ENCODE measurements at places on chromosomes 11 and 22.

GRCh38 chr11:73465871-73466270 lies 89.7 kb downstream of the RELT start:
- no peak for DNase-seq

- DNase-seq: peak; percentile 16
Observed at GRCh38 chr22:31496735-31497146, 405 bp downstream of the SFI1 start.

DNA sequence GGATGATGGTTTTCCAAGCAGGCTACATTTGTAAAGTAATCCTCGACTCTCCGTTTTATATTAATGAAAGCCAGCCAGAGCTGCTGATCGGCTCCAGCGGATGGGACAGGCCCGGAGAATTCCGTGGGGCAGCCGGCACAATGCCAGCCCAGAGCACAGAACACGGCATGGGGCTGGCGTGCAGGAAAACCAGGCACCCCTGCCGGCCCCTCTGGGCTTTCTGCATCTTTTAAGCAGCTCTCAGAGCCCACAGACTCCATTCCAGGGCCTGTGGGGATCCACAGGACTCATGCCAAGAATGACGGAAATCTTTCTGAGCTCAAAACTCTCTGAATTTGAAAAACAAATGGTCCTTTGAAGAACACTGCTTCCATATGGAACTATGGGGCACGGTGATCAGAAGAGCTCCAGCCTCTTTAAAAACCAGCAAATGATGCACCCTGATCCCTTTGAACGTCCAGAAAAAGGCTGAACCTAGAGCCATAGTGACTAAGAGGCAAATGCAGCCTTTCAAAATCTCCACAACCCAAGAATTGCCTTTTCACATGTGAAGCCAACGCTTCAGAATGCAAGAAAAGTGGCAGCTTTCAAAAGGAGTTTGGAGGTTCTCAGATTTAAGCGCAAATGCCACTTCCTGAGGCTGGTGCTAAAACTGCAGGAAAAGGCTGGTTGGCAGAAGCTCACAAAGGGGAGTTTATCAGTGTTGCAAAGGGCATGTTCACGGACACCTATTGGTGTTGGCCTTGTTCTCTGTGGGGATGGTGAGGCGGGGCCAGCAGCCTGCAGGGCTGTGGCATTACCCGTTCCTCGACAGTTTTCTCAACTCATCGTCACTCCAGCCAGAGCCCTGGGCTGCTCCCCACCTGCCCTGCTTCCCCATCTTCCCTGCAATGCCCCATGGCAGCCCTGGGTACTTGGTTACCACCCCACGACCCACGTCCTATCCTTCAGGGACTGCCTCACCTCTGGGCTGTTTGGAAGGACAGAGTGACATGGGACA lies 212.5 kb downstream of the CTTN start:
- no peak for DNase-seq

GRCh38 chr11:44615913-44616791 lies 50.7 kb downstream of the CD82 start:
- no peak for DNase-seq

GRCh38 chr22:45885171-45885840 lies 91.7 kb downstream of the WNT7B start:
- DNase-seq: no peak

- DNase-seq: no peak
Observed at GRCh38 chr11:2834503-2835273, 50.9 kb downstream of the CDKN1C start.

DNA sequence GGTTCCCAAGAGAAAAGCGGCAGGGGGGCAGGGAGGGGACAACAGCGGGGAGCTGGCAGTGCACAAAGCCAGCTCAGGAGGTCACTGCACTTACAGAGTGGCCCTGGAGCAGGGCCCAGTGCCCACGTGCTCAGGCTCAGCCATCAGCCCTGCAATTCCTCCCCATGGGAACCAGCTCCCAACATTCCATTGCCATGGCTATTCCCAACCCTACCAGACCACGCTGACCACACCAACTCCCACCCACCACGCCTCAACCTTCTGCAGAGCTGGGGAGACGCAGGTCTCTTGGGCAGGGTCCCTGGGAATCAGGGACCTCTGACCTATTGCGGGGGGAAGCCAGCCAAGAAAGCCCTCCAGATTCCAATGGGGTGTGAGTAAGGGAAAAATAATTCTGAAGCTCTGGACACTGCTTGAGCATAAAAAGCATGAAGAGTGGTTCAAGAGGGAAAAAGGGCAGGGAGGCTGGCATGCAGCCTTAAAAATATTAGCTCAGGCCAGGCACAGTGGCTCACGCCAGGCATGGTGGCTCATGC lies 38.3 kb upstream of the TFIP11 start:
- no peak for DNase-seq

- DNase-seq: no peak
Observed at GRCh38 chr11:116096272-116096995, 592.2 kb upstream of the CADM1 start.

GRCh38 chr11:10898003-10898762 lies 40.3 kb upstream of the ZBED5 start:
- no peak for DNase-seq

GRCh38 chr11:126680131-126680530 lies 320.4 kb downstream of the KIRREL3 start:
- no peak for DNase-seq

DNA sequence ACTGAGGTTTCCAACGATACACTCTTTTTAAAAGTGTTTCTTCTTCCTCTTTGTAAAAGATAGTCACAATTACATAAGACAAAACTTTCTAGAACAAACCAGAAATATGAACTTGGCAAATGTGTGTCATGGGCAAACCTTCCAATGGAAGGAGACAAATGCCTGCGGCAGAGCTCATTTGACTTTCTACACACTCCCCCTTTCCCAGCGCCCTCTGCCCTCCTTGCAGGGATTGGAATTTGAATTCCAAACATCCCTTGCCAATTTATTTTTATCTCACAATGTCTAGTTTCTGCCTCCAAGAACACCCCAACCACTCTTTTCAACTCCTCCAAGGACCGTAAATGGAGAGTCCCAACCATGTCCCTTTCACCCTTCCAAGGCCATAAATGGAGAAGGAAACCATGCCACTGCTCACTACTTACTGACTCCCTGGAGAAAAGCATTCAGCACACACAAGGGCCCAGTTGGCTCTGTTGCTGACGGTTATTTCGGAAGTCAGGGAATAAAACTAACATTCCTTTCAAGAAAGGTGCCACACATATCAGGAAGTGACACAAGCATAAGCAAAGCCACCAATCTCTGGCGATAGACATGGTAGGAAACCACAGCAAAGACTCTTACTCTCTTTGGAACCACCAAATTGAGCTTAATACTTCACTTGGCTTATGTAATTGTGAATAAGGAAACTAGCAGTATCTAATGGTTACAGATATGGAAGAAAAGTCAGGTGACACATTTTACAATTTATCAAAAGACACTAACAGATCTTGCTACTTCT lies 15.0 kb upstream of the ESAM start:
- no peak for DNase-seq

DNA sequence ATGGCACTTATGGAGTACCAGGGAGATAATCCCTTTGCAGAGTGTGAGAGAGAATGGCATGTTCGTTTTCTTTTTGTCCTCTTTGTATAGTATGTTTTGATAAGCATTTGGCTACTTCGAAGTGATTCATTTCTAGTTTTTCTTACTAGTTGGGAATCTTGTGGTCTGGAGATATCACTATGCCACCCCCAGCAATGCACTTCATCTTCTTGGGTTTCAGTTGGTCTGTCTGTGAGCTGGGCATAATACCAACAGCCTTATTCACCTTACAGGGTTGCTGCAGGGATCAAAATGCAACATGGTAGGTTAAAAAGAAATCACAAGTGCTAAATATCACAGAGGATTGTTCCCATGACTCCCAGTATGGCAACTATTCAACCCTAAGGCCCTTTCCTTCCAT lies 387.8 kb upstream of the CADM1 start:
- no peak for DNase-seq

DNA sequence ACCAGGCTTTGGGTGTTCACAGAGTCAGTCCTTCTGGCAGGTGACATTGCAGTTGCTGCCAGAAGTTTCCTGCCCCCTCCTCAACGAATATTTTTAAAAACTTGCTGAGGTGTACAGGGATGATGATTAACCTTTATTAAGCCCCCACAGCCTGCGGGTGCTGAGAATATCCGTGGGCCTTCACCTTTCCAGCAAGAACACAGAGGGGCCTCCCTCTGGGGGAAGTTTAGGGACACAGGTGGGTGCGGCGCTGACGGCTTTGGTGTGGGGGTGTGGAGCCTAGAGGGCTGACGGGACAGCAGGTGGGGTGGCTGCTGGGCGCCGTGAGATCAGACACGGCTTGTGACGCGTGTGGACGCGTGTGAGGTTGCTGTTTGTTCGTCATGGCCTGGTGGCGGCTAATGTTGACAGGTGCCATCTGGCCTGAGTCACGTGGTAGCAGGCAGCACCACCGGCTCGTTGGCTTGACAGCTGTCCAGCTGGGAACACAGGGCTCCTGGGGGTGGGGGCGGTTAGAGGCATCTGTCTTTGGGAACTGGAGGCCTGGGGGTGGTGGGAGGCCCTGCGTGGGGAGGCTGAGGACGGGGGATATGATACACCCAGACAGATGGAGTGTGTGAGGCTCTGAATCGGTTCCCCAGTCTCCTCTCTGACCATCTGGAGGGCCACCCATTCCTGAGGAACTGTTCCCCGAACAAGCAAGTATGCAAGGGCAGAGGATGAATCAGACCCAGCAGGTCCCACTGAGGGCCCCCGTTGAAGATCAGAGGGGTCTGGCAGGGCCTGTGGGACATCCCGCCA lies 12.5 kb upstream of the LRRC10B start:
- no peak for DNase-seq

GRCh38 chr22:29207562-29208501 lies 2.1 kb downstream of the EMID1 start:
- no peak for DNase-seq

- DNase-seq: no peak
Observed at GRCh38 chr11:94895451-94895850, 77.9 kb downstream of the CWC15 start.

- DNase-seq: no peak
Observed at GRCh38 chr11:118430956-118431355, 5.3 kb upstream of the KMT2A start.

DNA sequence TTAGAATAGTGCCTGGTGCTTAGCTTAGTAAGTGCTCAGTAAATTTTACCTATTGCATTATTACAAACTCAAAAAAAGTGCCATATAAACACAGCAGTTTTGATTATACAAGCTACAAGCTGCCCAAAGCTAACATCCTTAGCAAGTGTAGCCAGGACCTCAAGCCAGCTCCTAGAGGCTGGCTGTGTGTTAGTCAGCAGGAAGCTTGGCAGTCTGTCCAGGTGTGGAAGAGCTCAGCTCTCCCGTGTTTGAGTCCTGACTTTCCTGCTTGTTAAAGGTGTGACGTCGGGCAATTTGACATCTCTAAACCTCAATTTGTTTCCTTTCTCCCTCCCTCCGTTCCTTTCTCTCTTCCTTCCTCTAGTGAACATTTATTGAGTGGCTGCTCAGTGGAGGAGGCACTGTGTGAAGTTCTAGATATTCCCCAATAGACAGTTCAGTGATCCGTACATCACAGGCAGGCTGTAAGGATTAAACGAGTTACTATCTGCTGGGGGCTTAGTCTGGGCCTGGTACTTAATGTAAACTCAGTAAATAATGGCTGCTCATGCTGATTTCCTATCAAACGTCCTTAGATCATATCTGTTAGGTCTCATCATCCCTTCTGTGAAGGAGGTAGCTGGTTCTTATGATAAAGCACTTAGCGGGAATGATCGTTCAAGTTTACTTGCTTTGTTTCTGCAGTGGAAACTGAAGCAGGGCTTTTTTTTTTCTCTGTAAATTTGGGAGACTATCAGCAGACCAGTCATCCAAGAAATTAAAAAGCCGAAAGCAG lies 68.7 kb downstream of the PRR5L start:
- DNase-seq: no peak

DNA sequence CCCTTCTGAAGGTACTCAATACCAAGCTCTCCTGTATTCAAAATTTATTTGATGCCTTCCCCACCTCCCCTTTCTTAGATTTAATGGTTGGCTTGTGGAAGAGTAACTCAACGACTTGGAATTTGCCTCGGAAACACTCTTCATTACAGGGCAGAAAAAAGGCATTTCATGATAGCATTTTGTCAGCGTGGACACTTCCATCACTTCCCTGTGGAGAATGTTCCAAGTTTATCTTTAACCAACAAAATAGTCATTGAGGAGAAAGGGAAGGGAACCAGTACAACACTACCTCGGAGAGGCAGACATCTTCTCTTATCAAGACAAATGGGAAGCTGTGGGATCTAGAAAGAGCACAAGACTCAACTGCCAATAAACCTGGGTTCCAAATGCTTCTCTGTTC lies 177.2 kb upstream of the MTMR2 start:
- no peak for DNase-seq

- no peak for DNase-seq
Observed at GRCh38 chr22:46634011-46634699, 14.0 kb downstream of the GRAMD4 start.

GRCh38 chr11:63719987-63720386 lies 38.7 kb downstream of the RTN3 start:
- no peak for DNase-seq

DNA sequence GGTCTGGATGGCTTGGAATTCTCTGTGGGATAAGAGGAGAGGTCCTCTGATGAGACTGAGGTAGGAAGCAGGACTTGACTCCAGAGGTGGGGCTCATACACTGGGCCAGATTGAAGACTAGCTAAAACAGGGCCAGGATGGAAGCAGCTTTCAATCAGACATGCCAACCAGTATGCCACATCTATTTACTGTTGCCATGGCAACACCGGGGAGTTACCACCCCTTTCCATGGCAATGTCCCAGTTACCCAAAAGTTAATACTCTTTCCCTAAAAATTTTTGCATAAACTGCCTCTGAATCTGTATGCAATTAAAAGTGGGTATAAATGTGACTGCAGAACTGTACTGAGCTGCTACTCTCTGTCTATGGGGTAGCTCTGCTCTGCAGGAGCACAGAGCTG lies 247.5 kb upstream of the ZBED5 start:
- DNase-seq: no peak

DNA sequence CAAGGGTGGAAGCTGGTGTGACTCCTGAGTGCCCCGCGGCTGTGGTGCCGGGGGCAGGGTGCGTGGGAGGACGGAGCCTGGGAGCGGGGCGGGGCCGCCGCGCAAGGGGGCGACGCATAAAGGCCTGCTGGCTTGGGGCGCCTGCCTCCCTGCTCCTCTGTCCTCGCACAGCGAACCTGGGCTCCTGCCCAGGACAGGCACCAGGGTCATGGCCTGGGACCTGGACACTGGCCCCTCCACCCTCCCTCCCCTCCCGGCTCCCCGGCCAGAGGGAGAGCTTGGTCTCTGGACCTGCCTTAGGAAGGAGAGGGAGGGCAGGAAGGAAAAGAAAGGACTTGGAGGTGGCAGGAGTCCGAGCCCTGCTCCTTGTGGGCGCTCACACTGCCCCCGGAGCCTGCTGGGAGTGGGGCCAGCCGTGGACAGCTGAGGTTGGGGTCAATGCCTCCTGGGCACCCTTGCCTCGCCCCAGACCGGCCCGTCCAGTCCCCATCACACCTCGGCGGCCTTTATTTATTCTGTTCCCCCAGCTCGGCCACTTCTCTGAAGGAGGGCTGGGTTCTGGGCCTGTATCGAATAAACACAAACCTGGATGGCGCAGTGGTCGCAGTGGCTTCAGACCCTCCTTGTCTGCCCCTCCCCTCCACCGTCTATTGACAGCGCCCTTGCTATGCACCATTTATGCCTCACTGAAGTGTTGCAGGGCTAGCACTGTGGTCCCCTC lies 8.7 kb downstream of the SLC16A8 start:
- no peak for DNase-seq

- DNase-seq: no peak
Observed at GRCh38 chr11:109845437-109845836, 247.8 kb upstream of the ZC3H12C start.

Measured in hippocampal formation (tissue), 2 donors.